ENCODE measurements at places on chromosomes 16 and 17.
A peak's percentile ranks its signal among the peaks of the same experiment; 100 is the strongest.

- DNase-seq: no peak
Observed at GRCh38 chr17:57295526-57296023, 39.3 kb downstream of the MSI2 start.

DNA sequence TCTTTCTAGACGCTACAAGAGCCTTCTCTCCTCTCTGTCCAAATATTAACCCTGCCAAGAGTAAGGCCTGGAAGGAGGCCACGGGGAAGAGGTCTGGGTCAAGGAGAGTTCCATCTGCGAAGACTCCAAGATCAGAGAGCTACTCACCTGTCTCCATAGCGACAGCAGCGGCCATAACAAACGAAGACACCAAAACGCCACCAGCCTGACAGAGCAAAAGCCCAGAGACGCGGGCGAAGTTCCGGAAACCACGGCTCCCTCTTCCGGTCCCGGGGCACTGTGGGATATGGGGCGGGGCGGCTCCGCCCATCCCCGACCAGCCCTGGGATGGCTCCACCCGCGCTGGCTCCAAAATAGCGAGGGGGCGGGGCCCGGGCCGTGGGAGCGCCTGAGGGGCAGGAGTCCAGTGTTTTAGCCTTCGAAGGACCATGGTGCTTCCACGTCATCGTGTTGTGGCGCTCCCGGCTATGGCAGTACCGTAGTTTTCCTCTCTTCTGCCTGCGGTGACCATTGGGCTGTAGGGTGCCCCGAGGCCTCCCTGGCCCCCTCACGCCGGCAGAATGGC is at the start of the genes C17orf100 and MED31:
Gene C17orf100, plus strand, starts transcription at position 409 of the 565 bp plus-strand sequence. Its CDS starts 152 bp downstream, at position 561.
Gene MED31, minus strand, starts transcription at position 252 of the 565 bp plus-strand sequence. Its CDS starts 77 bp downstream, at position 175.
- DNase-seq: peak; percentile 87

DNA sequence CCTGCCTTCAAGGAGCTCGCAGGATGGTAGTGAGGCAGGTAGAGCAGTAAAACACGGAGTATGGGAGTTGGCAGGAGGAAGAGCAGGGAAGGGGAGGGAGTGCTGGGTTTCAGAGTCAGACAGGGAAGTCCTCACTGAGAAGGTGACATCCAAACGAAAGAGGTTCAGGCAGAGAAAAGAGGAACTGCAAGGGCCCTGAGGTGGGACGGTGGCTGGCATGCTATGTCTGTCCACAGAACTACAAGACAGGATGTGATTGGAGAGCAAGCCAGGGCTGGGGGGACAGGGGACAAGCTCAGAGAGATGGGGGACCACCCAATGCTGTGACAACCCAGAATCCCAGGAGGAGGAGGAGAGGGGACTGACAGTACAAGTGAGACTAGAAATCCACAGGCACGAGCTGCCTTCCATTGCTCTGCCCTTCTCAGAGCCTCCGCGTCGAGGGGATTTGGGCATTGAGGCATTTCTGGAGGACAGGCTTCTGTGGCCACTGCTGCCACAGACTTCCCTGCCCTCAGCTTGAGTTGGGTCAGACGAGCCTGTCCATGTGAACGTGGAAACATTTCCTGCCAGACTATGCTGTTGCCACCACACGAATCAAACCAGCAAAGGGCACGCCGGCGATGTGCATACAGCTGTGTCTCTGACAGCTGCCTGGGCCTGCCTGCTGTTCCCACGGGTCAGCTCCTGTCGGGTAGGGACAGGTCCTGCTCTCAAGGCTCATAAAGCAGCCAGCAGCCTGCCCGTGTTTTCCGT is 100.1 kb downstream of the RAB11FIP4 start:
- DNase-seq: no peak

GRCh38 chr16:35714665-35715064 is 2255.3 kb downstream of the TP53TG3F start:
- DNase-seq: no peak

GRCh38 chr16:58885528-58886170 is 151.5 kb upstream of the GOT2 start:
- DNase-seq: no peak

DNA sequence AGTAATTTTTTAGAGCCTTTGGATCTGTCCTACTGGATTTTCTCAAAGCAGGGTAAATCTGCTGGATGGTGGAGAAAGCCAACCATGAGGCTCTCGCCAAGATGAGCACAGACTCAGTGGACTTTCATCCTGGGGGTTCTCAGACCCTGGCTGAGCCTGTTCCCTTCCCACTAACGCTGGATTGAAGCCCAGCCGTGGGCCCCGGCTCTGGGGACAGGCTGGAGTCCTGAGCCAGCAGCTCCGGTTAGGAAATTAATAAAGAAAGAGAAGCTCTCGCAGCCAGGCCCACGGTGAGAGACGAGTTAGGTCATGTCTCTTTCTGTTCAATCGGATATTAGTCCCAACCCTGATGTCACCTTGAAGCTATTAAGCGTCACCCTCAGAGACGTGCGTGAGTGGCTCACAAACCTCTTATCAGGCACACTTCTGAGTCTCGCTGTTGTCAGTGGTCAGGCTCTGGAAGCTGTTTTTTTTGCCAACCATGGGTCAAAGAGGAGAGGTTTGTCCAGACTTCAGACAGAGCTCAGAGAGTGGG is 27.1 kb downstream of the MEOX1 start:
- DNase-seq: no peak

- DNase-seq: no peak
Observed at GRCh38 chr16:89507214-89507833, 879 bp upstream of the SPG7 start.

DNA sequence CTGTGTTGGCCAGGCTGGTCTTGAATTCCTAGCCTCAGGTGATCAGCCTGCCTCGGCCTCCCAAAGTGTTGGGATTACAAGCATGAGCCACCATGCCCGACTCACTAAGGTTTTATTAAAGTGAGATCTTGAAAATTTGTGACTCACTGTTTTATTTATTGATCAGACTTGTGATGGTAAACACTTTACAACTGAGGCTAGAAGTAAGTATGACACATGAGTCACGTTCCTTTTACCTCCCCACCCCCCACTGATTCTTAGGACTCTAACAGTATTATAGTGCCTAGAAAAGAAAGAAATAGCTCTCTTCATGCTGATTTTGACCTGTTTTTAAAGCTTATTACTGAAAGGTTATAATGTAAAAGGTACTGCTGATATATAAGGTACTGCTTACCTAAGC is 160.6 kb downstream of the TANC2 start:
- DNase-seq: no peak

DNA sequence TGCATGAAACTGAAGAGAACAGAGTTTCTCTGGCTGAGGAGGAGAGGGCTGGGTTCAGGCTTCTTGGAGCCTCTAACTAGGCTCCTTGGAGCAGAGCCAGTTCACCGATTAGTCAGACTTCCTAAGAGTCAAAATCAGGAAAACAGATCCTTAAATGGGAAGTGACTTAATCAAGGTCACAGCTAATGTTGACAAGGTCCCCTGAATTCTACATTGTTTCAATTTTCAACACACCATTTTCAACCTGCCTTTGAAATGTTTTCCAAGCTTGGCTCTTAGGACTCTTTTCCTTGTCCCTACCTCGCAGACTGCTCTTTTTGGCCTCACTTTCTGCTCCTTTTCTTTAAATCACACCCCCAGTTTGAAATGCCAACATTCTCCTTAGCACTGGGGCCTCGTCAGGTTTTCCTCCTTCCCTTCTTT is 16.3 kb downstream of the MYL4 start:
- DNase-seq: no peak

DNA sequence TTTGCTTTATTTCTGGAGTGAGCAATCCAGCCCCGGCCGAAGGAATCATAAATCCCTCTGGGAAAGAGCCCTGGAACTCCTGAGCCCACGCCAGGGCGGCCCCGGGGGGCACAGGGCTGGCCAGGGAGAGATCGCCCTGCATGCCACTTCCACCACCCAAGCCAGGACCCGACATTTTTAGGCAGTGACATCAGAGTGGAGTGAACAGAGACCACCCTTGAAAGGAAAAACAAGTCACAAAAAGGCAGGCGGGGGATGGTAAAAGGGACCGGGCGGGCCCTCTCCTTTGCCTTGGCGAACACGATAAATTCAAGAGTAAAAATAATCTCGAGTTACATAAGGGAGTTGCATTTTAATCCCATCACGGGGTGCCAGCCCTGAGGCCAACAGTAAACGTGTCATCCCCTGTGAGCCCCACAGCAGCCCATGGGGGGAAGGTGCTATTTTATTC is 284.1 kb downstream of the C16orf95 start:
- DNase-seq: no peak

DNA sequence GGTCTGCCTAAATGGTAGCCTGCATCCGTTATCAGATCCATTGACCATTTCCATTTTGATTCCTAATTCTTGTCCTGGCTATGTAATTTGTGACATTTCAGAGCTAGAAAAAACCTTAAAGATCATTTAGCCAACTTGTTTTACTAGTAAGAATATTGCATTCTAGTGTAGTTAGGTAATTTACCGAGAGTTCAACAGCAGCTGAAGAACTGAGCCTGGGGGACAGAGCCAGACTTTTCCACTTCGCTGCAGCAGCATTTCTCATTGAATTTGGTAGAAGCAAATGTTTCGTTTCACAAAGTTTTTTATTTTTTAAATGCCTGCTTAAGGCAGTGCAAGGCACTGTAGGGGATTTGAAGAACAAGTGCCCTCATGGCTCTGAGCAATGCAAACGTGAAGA is 59.2 kb upstream of the MARCHF10 start:
- no peak for DNase-seq

GRCh38 chr17:57954397-57955182 is 622 bp downstream of the CUEDC1 start:
- no peak for DNase-seq

GRCh38 chr16:87395181-87395842 is 3.2 kb downstream of the MAP1LC3B start:
- DNase-seq: no peak

Data from activated naive CD4-positive, alpha-beta T cell (primary cell).